HS-5 (cell line): ENCODE measurements at places on chromosomes 16 and 17.
A peak's percentile ranks its signal among the peaks of the same experiment; 100 is the strongest.

DNA sequence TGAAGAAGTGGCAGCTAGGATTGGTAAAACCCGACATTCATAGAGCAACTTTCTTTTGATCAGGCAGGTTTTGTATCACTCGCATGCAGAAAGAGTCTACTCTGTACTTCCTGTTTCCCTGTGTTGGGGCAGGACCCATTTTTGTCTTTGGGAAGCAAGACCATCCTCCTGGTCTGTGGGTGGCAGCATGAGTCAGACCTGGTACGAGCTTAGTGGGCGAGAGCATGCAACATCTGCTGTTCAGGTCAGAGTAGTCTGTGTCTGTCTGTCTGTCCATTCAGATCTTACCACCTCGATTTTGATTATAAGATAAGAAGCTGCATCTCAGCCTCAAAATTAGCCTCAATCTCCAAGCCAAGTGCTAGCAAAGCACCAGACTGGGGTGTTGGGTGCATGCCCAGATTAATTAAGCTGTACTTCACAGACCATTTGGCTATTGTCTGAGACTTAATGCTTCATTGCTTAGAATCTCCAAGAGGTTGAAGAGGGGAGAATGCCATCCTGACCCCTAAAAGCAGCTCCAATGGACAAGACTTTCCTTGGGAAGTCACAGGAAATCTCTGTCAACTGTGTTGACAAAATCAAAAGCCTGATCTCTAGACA lies 110.9 kb downstream of the XYLT1 start:
- no peak for DNase-seq

DNA sequence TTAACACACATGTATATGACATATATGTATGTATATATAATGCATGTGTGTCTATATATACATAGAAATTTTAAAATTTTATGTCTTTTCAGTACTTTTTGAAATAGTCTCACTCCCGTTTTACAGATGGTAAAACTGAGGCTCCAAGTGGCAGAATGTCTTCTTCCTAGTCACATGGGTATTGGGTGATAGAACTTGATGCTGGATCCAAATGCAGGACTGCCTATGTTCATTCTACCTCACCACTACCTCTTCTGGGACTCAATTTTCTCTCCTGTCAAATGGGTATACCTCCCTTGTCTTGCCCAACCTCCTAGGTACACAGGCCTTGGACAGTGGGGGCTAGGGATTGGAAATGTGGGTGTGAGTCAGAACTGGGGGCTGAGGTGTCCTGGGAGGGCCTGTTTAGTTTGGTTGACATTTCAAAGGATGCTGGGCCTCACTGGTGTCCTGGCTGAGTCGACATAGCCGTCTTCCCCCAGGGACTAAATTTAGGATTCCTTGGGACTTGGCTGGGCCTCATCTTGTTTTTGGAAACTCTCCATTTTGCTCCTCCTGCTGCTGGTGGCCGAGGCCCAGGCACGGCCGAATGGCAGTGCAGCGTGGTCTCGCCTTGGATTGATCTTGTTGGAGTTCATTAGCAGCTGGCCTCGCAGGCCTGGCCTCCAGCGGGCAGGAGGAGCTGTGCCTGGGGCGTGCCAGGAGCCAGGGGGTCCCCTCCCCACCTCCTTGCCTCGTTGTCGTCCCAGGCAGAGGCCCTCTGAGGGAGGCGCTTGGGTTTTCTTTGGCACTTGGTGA lies 25.9 kb downstream of the NKD1 start:
- DNase-seq = no peak

DNA sequence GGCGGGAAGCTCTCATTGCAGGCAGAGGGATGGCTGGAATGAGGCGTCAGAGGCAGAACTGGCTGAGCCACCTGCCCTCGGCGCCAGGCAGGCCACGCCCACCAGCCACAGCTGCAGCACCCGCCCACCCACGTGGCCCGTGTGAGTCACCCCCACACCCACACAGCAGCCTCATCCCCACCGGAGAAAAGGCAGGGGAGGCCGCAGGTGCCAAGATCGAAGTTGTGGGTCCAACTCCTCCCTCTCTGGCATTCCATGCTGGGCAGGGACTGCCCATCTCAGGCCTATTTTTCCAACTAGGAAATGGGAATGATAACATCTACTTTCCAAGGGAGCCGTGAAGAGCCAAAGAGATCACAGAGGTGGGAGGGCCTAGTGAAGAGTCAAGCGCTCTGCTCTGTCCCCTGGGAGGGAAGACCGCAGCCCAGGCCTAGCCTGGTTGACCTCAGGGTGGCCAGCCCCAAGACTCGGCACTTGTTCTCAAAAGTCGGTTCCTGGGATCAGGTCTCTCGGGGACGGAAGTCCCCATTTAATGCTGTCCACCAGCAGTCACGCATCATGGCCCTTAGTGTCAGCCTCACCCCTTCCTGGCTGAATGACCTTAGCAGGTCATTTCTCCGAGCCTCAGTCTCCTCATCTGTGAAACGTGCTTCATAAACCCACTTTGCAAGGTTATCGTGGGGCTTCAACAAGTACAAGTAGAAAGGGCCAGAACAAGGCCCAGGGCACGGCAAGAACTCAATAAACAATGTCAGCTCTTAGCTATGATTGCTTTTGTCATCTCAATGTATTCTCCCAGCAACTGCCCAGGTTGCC lies at the start of gene TRPV3:
TSS of gene TRPV3 (minus strand) at position 45 of the 816 bp plus-strand sequence. CDS start 2,962 bp downstream, outside the sequence.
- DNase-seq = no peak

DNA sequence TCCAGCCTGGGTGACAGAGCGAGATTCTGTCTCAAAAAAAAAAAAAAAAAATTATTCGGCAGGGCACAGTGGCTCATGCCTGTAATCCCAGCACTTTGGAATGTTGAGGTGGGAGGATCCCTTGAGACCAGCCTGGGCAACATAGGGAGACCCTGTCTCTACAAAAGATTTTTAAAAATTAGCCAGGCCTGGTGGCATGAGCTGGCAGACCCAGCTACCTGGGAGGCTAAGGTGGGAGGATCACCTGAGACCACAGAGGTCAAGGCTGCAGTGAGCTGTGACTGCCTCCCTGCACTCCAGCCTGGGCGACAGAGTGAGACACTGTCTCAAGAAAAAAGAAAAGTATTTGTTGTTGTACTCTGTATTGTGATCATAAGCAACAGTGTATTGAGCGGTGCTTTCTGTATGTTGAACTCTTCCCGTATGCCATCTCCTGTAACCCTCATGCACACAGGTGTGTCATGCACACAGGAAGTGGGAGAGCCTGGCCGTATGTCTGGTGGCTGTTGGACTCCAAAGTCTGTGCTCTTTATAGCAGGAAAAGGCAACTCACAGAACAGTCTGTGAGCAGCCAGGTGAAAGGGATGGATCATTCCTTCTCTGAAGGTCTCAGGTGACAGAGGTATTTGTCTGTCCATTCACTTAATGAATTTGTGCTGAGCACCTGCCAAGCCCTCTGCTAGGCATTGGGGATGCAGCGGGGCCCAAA lies 17.1 kb downstream of the CDH1 start:
- DNase-seq = no peak

- DNase-seq = no peak
Measured at GRCh38 chr17:68457168-68457538, at the start of gene WIPI1. WIPI1 (minus strand) TSS chr17:68457496; CDS start chr17:68457421, 75 bp downstream.

- no peak for DNase-seq
Measured at GRCh38 chr16:49652456-49653172, 203.3 kb downstream of the ZNF423 start.

- DNase-seq = no peak
Measured at GRCh38 chr16:5446623-5447240, 349.1 kb upstream of the EEF2KMT start.

DNA sequence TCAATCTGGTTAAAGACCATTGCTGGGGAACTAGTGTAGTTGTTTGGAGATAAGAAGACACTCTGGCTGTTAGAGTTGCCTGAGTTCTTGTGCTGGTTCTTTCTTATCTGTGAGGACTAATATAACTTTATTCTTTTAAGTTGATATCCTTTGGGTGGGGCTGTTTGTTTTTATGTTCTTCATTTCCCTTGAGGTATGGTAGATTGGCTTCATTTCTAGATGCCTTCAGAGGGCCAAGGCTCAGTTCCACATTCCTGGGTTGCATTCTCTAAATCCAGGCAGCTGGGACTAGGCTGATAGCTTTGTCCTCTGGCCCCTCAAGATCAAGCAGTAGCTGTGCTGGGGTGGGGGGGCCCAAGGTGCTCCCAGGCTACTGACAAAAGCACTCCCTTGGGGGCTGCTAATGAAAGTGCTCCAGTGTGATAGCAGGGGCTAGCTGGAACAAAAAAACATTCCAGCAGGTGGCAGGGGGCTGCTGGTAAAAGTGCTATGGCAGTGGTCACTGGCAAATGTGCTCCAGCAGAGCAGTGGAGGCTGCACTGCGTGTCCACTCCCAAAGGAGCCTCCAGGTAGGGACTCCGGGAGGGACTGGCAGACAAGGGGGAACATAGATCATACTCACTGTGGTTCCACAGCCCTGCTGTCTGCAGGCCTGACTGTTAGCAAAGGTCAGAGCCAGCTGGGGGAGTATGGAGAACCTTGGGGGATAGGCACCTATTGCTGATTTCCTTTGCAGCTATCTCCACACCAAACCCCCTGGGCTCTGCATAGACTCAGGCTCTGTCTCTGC lies 45.9 kb upstream of the KCNJ16 start:
- no peak for DNase-seq

DNA sequence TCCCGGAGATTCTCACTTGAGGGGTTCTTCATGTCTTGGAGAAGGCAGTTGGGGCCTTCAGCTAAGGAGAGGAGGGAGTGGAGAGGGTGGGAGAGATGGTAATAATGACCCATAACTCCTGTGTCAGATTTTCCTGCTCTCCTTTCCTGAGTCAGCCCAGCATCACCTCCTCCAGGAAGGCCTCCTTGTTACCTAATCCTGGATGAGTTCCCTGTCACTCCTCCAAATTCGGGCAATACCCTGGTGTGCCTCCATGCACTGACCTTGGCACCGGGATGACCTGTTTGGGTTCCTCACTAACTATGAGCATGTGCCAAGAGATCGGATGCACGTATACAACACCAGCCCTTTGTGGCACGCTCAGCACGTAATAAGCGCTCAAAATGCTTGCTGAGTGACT lies 38.8 kb downstream of the SDK2 start:
- no peak for DNase-seq

- no peak for DNase-seq
Measured at GRCh38 chr16:2779151-2779920, 2.3 kb upstream of the ELOB start.

- no peak for DNase-seq
Measured at GRCh38 chr17:41754066-41754465, 19.6 kb upstream of the HAP1 start.

DNA sequence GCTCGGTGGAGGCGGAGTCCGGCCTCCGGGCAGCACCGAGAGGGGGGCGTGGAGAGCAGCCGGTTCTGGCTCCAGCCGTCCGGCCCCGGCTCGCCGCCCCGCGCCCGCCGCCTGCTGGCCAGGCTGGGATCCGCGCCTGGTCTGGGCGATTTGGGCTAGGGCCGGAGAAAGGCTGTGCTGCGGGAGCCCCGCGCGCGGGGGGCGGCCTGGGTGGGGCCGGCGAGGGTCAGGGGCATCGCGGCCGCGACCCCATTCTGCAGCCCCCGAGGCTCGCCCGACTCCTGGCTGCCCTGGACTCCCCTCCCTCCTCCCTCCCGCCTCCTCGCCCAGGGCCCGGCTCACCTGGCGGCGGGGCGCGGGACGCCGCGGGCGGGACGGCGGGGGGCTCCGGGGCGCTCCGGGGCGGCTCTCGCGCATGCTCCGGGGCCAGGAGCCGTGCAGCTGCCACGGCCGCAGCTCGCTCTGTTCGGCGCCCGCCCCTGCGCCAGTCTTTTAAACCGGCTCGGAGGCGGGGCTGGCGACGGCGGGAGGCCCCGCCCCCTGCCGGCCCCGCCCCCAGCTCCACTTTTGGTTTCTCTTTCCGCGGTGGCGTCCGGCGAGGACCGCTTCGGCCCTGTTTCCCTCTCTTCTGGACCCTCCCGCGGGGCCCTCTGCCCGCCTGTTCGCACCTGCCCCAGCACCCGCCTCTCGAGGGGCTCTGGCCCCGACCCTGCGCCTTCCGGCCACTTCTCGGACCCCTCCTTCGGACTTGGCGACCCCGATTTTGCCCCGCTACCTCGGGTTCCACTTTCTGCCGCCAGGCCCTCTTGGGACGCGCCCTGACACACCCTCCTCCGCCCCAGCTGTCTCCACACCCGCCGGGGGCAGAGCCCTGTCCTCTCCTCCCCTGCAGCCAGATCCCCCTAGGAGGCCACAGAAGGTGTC lies at the start of gene SOCS1:
TSS of gene SOCS1 (minus strand) at position 468 of the 924 bp plus-strand sequence. CDS start 726 bp downstream, outside the sequence.
- peak; percentile 47 for DNase-seq

DNA sequence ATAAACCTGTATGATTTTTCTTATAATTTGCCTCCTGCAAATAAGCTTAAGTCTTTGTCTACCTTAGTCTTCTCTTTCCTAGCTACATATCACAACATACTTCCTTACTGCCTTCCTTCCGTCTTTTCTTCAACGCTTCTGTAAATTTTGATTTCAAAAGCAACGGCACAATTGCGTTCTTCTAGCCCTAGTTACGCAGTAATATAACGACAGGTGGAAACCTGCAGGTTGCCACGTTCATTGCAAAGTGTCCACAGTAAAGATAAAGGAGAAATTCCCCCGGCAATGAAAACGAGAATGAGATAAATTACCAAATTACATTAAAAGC lies 546 bp upstream of the PSMD7 start:
- DNase-seq = no peak

DNA sequence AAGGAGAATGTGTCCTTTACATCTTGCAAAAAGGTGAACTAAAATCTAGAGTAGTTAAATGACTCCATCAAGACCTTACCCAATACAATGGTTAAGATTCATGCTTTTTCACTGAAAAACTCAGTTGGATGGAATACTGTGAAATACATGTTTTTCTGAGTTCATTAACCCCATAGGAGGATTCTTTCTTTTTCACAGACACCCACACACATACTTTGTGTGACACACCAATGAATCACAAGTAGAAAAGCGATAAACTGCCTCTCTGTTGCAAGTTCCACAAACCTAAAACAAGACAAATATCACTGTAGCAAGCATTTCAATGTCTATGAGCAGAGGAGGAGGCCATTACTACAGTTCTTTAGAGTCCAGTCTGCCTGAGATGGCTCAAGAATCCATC lies 258.8 kb upstream of the CDH5 start:
- no peak for DNase-seq

DNA sequence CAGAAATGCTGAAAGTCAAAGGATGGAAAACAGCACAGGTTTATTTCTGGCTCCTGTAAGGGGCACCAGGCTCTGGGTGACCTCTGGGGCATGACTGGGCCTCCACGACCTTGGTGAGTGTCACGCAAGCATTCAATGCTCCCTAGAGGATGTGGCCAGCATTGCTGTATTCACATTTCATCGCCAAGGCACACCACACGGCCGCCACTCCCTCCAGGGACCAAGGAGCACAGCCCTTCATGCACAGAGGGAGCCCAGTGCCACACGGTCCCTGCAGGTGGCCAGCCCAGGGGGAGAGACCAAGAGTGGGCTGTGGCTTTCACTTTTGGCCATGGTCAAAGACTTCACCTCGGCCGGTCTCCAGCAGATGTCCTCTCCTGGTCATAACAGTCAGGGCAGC lies 137.4 kb upstream of the TNRC6C start:
- no peak for DNase-seq

GRCh38 chr16:50395763-50396710 lies 27.2 kb upstream of the BRD7 start:
- DNase-seq = no peak

GRCh38 chr17:45719335-45720071 lies 64.6 kb upstream of the CRHR1 start:
- DNase-seq = peak; percentile 70
